ENCODE measurements at places on chromosomes 13 and 19. TPM values are rescaled to one million over a fixed set of nuclear protein-coding genes. Genes with fewer than 3 reads are reported as not detected.

Gene IZUMO1
- 0.20 TPM for total RNA-seq

Gene ZNF221
- total RNA-seq, result 7.5 TPM

Gene ZNF723
- not detected for total RNA-seq

Gene TBXA2R
- total RNA-seq, result 4.9 TPM

Gene CYP4F8
- 2.0 TPM for total RNA-seq

Gene RGS9BP
- total RNA-seq, result 0.20 TPM

Gene PINLYP
- 13.3 TPM for total RNA-seq

Gene ATP8A2
- 0.29 TPM for total RNA-seq

Gene KIR2DL4
- total RNA-seq, result not detected

Gene FCAR
- total RNA-seq, result not detected

Gene RFPL4AL1
- not detected for total RNA-seq

Gene ZNF208
- 9.0 TPM for total RNA-seq

Gene GSX1
- not detected for total RNA-seq

Gene DIRAS1
- total RNA-seq, result 0.75 TPM

Gene PODNL1
- total RNA-seq, result 3.2 TPM

Gene CAPS
- 82.5 TPM for total RNA-seq

Gene DNAAF3
- 7.3 TPM for total RNA-seq

Gene PTGIR
- total RNA-seq, result 1.7 TPM

Gene TMEM238
- total RNA-seq, result 39.9 TPM

Gene PEAK3
- total RNA-seq, result 1.0 TPM

Gene ZNF616
- 13.4 TPM for total RNA-seq

Gene UQCRFS1
- total RNA-seq, result 33.1 TPM
